Naive thymus-derived CD8-positive, alpha-beta T cell (primary cell): ENCODE measurements at places on chromosomes 16 and 17.
A peak's percentile ranks its signal among the peaks of the same experiment; 100 is the strongest.

DNA sequence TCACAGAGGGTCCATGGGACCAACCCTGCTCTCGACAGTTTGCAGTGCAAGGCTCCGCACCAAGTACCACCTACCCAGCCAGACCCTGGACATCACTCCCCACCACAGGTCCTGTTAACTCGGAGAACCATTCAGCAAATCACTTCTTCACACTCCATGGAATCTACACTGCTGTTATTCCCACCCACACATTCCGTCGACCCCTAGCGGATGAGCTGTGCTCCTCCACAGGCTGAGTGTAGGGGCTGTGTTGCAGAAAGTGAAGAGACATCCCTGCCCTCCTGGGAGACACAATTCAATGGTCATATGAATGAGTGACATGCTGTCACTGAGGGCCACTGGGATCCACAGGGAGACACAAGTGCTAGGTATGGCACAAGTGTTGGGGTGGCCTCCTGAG, 27.5 kb downstream of the MPG start:
- no peak for DNase-seq

GRCh38 chr16:29995911-29996765, at the start of gene INO80E:
TSS of gene INO80E (plus strand) at chr16:29996241. CDS start at chr16:29996311, 70 bp downstream.
- peak; percentile 96 for DNase-seq

GRCh38 chr17:16262201-16262600, 45.2 kb downstream of the PIGL start:
- DNase-seq, result no peak

DNA sequence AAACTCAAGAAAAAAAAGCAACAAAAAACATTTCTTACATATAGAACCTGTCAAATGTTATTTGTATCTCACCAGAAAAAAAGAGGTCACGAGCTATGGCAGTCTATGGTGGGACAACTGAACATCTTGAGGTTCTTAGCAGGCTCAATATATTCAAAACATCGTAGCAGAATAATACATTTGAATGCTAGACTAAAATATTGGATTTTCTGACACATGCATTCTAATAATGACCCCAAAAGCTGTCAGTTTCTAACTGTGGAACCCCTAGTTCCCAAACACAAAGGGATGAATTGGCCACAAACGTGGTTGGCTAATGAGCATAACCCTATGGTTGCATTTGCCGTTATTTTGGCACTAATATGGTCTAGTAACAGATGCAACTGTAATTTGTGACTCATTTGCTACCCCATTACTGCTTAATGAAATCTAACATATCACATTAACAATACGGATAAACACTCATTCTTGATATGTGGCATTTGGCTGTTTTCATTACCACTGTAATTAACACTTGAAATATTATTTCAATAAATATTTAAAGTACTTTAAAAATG, 81.2 kb downstream of the TOX3 start:
- DNase-seq, result no peak

- no peak for DNase-seq
Observed at GRCh38 chr17:34981538-34982241, 1.4 kb downstream of the LIG3 start.
